ENCODE measurements at places on chromosomes 6 and 20. TPM values are rescaled to one million over a fixed set of nuclear protein-coding genes. Genes with fewer than 3 reads are reported as not detected.

The HTR1E gene
- 0.46 TPM for polyA plus RNA-seq

The ELOVL4 gene
- 12.9 TPM for polyA plus RNA-seq

The BPIFA3 gene
- polyA plus RNA-seq = not detected

The UNC5CL gene
- polyA plus RNA-seq = 5.3 TPM

The DOP1A gene
- polyA plus RNA-seq = 4.5 TPM

The TGM3 gene
- polyA plus RNA-seq = 0.37 TPM

The BMP6 gene
- not detected for polyA plus RNA-seq

The ECT2L gene
- polyA plus RNA-seq = not detected

The HMGN3 gene
- 666 TPM for polyA plus RNA-seq

The MEI4 gene
- polyA plus RNA-seq = 0.15 TPM

The UBE2C gene
- 352 TPM for polyA plus RNA-seq

The RNF217 gene
- polyA plus RNA-seq = 9.4 TPM

The ARFGEF3 gene
- 0.11 TPM for polyA plus RNA-seq

The RHAG gene
- not detected for polyA plus RNA-seq

The STMN3 gene
- polyA plus RNA-seq = 5.7 TPM

All from cardiac muscle cell (in vitro differentiated cells and primary cell).